Stimulated activated CD8-positive, alpha-beta memory T cell treated with anti-CD3 and anti-CD28 coated beads, Interleukin-2, amount 100 ng/mL, for 1 hour (primary cell): ENCODE measurements at places on chromosomes 5 and 9.

DNA sequence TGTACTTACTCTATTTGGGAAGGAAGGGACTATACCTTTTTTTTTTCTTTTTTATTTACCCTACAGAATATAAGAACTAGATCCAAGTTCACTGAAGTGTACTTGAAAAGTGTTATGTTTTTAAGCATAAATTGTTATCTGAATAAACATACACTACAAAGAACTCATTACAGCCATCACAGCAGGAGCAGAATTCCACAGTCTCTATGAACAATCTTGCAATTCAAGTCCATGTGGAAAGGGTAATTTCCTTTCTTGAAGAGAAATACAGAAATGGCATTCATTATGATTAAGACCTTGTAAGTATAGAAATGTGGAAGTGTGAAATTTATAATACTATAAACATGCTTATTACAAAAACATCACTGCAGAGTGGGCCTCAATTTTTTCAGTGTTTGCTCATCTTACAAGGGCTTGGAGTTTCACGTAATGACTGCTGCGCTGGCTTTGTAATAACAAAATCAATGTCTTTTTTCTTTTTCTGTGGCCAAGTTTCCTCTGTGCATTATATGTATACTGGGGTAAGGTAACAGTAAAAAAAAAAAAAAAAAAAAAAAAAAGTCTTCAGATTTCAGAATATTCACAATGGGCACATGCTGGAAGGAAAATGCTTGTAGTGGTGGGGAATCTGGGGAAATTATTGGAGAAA is 77.0 kb upstream of the GNA14 start:
- no peak for DNase-seq

- no peak for DNase-seq
Measured at GRCh38 chr9:38066914-38067858, 1.8 kb downstream of the SHB start.

GRCh38 chr5:159864885-159865691 is 51.2 kb upstream of the ADRA1B start:
- DNase-seq, result no peak

- DNase-seq, result no peak
Measured at GRCh38 chr9:106745457-106745856, 117.5 kb upstream of the ZNF462 start.

DNA sequence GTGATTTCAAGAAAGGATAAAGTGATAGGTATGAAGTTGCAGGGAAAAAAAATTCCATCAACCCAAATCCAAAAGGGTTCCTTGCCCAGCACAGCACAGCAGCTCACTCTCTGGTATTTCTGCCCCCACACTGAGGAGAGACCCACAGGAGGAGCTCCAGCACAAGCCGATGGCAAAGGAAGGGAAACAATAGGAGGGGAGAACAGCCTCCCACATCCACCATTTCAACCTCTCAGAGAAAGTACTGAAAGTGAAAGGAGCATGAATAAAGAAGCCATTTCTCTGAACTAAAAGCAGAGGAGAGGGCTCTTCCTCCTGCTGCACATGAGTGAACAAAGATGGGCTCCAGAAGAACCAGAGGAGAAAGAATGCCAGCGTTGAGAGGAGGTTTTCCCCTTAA is 54.9 kb upstream of the ZSWIM6 start:
- no peak for DNase-seq

GRCh38 chr5:116097301-116097700 is 12.5 kb downstream of the COMMD10 start:
- DNase-seq, result no peak

- DNase-seq, result no peak
Measured at GRCh38 chr9:86713470-86713869, 233.8 kb downstream of the GAS1 start.

DNA sequence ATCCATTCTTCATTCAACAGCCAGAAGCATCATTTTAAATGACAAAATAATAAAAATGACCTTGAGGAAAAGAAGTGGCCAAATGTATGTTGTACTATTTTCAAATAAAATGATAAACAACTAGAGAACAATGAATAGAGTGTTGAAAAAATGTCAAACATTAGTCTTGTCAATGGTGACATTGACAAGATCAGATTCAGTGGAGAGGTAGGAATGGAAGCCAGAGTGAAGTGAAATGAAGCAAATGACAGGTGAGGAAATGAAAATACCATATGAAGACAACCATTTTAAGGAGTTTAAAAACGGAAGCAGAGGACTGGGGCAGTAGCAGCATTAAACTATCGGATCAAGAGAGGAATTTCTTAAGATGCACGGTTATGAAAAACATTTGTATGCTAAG is 38.2 kb upstream of the COX7C start:
- no peak for DNase-seq

DNA sequence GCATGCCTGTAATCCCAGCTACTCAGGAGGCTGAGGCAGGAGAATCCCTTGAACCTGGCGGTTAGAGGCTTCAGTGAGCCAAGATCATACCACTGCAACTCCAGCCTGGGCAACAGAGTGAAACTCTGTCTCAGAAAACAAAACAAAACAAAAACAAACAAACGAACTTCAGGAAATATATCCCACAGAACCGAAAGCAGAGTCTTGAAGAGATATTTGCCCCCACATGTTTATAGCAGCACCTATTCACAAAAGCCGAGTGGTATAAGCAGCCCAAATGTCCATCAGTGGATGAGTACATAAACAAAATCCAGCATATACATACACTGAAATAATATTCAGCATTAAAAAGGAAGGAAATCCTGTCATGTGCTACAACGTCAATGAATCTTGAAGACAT is 57.6 kb upstream of the GRIN3A start:
- no peak for DNase-seq

DNA sequence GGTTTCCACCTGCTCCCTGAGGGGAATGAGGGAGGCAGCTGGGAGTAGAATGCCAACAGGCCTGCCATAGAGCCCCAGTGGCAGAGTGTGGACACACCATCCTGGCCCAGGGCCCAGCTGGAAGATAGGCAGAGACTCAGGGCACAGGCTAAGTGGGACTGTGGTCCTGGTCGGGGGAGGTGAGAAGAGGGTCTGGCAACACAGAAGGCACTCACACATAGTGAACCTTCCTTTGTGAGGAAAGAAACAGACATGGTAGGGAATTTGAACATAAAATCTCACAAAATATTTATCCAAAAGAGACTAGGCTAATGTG is 41.2 kb downstream of the WDR36 start:
- DNase-seq, result no peak

- DNase-seq, result no peak
Measured at GRCh38 chr5:100562821-100563220, 27.6 kb downstream of the FAM174A start.

- no peak for DNase-seq
Measured at GRCh38 chr5:131505237-131505908, 129.7 kb downstream of the RAPGEF6 start.

DNA sequence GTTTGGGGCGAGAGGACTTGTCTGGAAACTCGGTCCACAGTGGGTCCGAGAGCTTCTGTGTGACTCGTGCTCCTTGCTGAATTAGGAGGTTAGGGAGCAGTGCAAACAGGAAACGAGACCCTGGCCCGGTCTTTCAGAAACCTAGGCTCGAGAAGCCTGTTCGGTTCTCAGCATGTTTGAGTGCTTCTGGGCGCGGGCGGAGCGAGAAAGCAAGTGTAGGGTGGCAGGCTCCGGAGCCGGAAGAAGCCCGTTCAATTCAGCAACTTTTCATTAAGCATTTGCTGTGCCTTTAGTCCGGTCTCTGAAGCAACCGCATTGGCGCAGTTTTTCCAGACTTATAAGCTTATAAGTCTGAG is 547 bp downstream of the CLTA start:
- peak; percentile 17 for DNase-seq

DNA sequence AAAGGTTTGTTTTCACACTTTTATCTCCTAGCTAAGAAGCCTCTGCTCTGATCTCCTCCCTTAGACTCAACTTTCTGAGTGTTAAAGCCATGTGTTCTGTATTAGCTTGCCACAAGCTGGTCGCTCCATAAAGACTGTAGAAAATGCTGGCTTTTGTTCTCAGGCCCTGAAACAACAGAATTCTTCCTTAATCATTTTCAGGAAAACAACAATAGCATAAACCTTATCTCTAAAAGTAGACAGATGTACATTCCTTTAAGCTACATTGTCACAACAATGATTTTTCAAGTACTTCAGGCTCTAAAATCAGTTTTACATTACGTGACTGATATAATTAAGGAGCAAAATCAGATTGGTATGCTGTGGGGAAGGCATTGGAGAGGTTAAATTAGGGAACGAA is 41.9 kb downstream of the VCAN start:
- no peak for DNase-seq

DNA sequence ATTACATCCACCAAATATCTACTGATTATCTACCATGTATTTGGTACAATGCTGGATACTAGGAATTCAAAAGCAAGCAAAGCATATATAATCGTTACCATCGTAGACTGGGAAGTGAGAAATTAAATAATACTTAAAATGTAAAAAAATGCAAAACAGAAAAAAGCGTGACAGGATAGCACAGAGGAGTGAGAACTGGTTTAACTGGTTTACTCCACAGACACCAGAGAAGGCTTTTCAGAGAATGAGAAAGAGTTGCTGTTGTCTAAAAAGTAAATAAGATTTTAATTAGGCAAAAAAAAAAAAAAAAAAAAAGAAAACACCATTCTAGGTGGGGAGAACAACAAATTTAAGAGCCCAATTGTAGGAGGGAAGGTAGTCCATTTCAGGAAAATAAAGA is 657.9 kb upstream of the ST8SIA4 start:
- DNase-seq, result no peak

GRCh38 chr9:110146373-110146772 is 61.6 kb downstream of the C9orf152 start:
- DNase-seq, result no peak

GRCh38 chr5:158127536-158127935 is 268.6 kb upstream of the CLINT1 start:
- no peak for DNase-seq

- peak; percentile 5 for DNase-seq
Measured at GRCh38 chr9:94783102-94783682, 56.7 kb downstream of the AOPEP start.

GRCh38 chr9:131258186-131258585 is 18.1 kb downstream of the FAM78A start:
- no peak for DNase-seq

- no peak for DNase-seq
Measured at GRCh38 chr9:4519604-4520003, 29.3 kb downstream of the SLC1A1 start.

- no peak for DNase-seq
Measured at GRCh38 chr5:27038476-27038875, at the start of gene CDH9. Gene CDH9 (minus strand): TSS chr5:27038586. CDS start chr5:26988333, 50,253 bp downstream.

DNA sequence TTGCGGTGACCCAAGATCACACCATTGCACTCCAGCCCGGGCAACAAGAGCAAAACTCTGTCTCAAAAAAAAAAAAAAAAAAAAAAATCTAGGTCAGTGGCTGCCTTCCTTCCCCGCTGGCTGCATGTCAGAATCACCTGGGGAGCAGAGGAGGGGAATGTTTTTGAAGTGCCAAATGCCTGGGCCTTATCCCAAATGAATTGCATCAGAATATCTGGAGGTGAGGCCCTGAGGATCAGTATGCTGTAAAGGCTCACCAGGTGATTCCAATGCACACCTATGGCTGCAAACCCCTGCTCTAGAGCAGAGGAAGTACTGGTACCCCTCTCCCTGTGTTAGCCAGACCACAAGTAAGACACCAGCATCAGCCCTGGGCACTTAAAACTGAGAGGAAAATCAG is 44.7 kb upstream of the GABRP start:
- no peak for DNase-seq

GRCh38 chr9:27125030-27125429 is 16.0 kb downstream of the TEK start:
- DNase-seq, result no peak

GRCh38 chr9:4196886-4197285 is 103.0 kb downstream of the GLIS3 start:
- no peak for DNase-seq

DNA sequence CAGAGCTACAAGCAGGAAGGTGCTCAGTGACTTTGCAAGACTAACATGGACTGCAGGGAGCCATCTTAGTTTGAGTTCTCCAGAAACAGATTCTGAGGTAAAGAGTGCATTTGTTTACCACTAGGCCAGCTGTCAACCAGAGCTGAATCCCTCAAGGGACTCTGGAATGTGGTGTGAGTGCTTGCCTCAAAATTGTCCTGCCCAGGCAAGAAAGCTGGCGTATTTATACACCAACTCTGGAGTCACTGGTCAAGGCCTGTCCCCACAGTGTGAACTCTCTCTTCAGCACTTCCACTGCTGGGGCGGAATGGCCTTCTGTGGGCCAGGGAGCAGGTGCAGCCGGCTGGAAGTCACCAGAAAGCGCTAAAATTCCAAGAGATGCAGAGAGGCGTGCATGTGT is 139.2 kb upstream of the TBCA start:
- no peak for DNase-seq

GRCh38 chr9:128712451-128713410 is 10.4 kb downstream of the PKN3 start:
- DNase-seq, result no peak

GRCh38 chr5:32277798-32278197 is 34.9 kb downstream of the MTMR12 start:
- no peak for DNase-seq

DNA sequence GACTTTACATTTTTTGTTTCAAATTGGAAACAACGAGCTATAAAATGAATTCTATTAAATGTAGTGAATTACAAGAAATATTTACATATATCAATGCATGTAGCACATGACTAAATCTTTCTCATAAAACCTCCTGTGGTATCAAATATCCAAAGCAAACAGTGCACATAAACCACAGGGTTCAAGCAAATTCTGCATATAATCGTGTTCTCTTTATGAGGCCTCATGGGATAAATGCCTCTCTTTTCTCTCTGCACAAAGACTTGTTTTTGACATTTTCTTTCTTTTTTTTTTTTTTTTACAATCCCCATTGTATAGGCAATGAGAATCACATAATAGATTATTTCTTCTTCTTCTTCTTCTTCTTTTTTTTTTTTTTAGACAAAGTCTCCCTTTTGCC is 1117.2 kb upstream of the DMAC1 start:
- no peak for DNase-seq

DNA sequence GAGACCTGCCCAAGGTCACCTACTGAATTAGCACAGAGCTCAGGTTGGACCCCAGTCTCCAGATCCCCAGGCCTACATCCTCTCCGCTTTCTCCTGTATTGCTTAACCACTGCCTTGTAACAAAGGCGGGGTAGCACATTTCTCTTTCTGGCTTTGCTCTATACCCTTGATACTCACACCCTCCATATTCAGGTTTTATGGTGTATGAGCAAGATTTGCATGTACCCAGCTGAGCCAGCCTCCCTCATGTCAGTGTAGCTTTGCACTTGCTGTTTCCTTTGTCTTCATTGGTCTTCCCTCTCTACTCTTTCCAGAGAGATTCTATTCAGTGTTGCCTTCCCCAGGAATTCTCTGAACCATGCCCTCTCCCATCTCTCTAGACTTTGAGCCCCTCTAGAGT is 19.6 kb upstream of the ZCCHC7 start:
- no peak for DNase-seq

DNA sequence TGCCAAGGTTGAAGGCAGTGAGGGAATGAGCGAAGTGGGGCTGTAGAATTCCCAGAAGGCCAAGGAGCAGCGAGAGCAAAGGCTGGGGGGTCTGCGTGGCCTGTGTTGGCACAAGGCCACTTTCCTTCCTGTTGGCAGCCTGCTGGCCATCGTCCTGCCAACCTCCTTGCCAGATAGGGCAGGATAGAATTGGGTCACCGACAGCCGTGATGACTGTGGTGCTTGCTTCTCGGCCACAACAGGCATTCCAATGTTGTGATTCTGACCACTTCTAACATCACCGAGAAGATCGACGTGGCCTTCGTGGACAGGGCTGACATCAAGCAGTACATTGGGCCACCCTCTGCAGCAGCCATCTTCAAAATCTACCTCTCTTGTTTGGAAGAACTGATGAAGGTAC is 18.9 kb downstream of the TRIP13 start:
- DNase-seq, result no peak

- no peak for DNase-seq
Measured at GRCh38 chr9:7011395-7012067, 253.8 kb downstream of the KDM4C start.
